ENCODE measurements at places on chromosomes 2 and 18. TPM values are rescaled to one million over a fixed set of nuclear protein-coding genes. Genes with fewer than 3 reads are reported as not detected.

DNA sequence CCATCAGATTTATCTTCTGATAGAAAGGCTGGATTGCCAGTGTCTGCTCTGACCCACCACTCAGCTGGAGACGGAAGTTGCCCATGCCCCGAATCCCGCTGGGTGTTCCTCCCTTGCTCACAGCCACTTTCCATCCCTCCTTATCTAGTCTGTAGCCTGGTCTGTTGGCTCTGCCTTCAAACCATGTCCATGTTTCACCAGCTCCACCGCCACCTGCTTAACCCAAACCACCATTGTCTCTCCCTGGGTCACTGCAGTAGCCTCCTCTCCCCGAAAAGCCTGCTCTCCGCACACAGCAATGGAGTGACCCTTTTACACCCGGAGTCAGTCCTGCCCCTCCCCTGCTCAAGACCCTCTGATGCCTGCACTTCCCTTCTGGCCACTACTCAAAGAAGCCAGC is 60.4 kb downstream of the GLI2 start:
- no peak for DNase-seq

- no peak for DNase-seq
Measured at GRCh38 chr2:235350234-235350633, 143.6 kb upstream of the AGAP1 start.

Gene RIT2
- total RNA-seq, result not detected

- no peak for DNase-seq
Measured at GRCh38 chr2:16066261-16067036, 126.1 kb downstream of the MYCN start.

DNA sequence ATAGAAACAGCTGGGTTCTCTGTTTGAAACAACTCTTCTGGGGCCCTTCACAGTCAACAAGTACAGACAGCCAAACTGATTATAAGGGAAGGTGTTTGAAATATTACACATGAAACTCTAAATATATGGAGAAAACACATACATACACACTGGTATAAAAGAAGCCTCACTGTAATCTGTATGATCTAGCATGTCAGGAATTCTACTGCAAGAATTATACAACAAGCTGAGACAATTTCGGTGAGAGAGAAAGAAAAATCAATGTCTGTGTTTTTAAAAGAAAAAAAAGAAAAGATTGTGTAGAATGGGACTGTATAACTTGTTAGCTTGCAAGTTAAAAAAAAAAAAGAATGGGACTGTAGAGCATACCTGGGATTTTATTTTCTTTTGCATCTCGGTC is 26.3 kb downstream of the IRS1 start:
- DNase-seq, result no peak

Gene IL36G
- total RNA-seq, result not detected

DNA sequence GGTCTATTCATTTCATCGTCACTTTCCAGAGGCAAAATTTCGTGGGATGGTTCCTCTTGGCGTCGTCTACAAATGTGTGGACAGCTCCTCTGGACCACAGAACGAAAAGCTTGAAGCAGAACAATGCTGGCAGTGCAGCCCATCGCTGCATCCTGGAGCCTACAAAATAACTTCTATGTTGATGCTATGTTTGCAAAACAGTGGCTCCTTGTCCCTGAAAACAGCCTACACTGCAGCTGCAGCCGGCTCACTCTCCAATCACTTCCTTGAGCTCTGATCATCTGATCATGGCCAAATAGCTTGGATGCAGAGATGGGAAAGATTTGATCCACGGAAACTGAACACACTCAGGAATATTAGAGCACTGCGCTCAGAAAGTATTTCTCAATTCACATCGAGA is 60.0 kb downstream of the DOCK10 start:
- DNase-seq, result peak; percentile 6
